ENCODE measurements at places on chromosomes 3 and 15. TPM values are rescaled to one million over a fixed set of nuclear protein-coding genes. Genes with fewer than 3 reads are reported as not detected.

DNA sequence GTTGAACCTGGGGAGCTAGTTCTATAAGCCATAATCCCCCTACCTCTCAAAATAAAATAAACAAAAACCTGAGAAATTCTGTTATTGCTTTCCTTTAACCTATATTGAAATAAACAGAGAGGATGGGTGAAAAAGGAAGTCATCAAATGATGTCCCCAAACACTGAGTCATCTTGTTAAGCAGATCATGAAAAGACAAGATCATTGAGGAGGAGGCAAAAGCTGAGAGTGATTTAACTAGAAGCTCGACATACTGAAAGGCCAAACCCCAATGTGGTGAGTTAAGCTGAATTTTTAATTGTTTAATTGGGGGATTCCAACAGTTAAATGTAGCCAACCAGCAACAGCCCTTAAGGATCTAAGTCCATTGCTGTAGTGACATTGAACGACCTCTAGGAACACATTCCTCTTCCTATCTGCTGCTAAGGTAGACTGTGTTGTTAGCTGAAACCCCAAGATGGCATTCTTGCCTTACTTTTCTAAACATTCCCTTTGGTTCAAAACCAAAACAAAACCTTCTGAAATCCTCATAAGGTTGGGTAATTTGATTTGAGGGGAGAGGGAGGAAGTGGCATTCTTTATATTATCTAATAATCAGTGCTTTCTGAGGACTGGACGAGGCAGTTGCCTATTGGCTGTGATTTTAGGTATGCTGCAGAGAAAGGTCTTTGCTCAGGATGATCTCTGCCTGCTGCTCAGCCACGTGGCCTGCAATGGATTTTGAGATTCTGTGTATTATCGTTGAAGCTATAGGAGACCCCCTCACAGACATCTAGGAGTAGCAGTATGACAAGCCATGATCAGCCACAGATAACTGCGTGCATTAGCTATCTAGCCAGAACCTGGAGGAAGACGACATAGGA, 62.7 kb upstream of the BNIP2 start:
- no peak for DNase-seq

GRCh38 chr3:57793737-57794187, 37.7 kb downstream of the SLMAP start:
- no peak for DNase-seq

RTP3 gene
- not detected for total RNA-seq

GRCh38 chr3:43873723-43874122, 183.0 kb downstream of the ABHD5 start:
- DNase-seq, result no peak

- DNase-seq, result no peak
Observed at GRCh38 chr3:182920515-182921084, 59.7 kb downstream of the DCUN1D1 start.

GRCh38 chr3:130850843-130851242, 43.0 kb upstream of the ATP2C1 start:
- DNase-seq, result no peak

DNA sequence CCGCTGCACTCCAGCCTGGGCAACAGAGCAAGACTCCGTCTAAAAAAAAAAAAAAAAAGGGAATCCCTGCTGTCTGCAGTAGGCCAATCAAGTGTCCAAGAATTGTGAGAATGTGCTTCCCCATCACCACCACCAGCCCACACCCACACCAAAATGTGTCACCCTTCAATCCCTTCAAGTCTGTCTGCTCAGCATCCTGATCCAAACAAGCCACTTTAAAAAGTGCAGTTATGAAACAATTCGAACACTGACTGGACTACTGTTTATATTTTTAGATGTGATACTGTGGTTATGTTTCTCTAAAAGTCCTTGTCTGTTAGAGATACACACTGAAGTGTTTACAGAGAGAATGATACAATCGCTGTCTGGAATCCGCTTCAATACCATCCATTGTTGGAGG, 78.1 kb upstream of the CGNL1 start:
- no peak for DNase-seq

UQCC5 gene
- total RNA-seq, result 14.6 TPM

FBLN2 gene
- 44.3 TPM for total RNA-seq

DNA sequence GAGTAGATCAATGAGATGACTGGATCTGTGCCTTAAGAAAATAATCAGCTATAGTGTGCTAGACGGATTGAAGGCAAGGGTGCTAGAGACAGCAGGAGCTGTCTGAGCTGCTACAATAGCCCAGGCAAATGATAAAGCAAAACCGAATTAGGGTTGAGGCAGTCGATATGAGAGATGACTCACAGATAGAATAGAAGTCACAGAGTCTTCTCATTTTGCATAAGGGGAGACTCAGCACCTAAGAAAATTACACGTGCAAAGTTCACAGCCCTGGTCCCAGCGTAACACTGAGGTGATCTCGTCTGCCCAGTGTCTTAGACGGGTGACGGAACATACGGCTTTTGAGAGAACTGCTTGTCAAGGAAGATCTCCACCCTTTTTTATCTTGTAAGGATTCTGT, 11.6 kb downstream of the LPP start:
- DNase-seq, result no peak

DNA sequence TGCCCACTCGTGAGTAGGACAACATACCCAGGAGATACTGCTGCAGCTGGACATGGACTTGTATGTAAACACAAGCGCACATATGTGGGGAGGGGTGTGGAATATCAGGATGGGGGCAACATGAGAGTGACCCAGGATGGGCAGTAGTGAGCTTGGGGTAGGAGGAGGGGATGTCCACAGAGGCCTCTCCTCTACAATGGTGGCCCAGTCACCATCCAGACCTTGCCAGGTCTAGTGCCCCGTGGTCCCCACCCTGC, 266 bp upstream of the ZBTB47 start:
- DNase-seq, result no peak
